ENCODE measurements at places on chromosomes 2 and 18.

DNA sequence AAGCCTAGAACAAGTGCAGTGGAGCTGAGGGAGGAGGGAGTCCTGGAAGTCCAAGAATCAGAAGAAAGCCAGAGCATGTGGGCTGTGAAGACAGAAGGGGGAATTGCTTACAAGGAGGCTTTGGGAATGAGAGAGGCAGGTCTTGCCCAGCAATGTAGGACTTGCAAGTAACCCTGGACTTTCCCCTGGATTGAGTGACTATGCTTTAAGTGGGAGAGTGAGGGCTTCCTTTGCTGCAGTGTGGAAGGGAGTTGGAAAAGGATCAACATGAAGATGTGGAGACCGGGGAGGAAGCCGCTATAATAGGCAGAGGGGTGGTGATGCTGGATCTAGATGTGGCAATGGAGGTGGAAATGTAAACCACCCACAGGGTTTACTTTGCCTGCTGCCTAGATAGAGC is 13.8 kb upstream of the SCYGR1 start:
- peak; percentile 52 for DNase-seq

DNA sequence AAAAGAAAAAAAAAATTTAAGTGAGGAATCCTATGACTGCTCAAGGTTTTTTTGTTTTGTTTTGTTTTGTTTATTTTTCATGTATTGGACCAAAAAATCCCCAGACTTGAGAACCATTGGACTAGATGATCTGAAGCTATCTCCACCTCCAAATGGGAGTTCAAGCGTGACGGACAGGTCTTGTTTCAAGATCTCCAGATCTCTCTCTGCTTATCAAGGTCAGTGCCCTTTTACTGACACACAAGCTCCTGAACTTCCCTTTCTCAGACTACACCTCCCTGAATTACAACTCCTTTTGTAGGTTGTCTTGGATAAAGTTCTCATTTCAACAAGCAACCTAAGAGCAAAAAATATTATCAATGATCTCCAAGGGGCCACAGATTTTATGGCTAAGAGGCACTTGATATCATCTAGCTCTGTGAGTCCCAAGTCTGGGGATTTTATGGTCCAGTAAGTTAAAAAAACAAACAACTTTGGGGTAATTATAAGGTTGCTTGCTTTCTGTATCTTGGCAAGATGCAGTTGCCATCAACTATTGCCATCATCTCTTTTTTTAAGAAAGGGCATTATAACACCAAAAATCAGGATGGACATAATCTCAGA is 396.0 kb upstream of the ATP5MC3 start:
- no peak for DNase-seq

GRCh38 chr2:29106980-29107388 is 8.2 kb upstream of the CLIP4 start:
- no peak for DNase-seq

- DNase-seq: no peak
Observed at GRCh38 chr2:101806123-101806522, 108.6 kb downstream of the MAP4K4 start.

DNA sequence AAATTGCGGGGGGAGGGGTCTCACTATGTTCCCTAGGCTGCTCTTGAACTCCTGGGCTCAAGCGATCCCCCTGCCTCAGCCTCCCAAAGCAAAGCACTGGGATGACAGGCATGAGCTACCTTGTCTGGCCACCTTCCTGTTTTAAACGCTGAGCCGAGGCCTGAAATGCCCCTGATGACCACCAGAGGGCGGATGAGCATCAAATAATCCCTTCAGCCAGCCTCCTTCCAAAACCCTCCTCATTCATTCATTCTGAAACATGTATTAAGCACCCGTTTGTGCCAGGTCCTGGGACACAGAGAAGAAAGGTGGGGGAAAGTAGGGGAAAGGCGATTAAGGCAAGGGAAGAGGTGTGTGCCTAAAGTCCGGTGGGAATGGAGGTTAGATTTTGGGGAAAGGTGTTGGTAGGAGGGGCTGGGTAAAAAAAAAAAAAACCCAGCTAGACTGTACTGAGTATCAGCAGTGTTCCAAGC is 30.7 kb upstream of the PTMA start:
- DNase-seq: peak; percentile 67

DNA sequence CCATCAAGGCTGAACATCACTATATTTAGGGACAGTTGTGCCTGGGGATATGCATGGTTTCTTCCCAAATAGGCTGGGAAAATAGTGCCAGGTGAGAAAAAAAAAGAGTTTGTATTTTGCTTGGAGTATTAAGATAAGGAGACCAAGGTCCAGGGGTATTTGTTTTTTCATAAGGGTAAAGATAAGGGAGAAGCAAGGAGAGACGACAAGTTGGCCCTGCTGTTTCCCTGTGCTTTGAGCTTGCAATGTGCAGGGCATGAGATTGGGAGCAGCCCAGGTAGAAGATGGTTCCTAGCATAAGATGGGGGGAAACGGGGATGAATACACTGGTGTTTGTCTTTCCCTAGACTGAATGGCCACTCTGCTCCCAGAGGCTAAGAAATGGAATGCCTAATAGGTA is 8.8 kb upstream of the GPR39 start:
- DNase-seq: no peak

- DNase-seq: no peak
Observed at GRCh38 chr2:98114643-98115330, 27.8 kb downstream of the VWA3B start.

DNA sequence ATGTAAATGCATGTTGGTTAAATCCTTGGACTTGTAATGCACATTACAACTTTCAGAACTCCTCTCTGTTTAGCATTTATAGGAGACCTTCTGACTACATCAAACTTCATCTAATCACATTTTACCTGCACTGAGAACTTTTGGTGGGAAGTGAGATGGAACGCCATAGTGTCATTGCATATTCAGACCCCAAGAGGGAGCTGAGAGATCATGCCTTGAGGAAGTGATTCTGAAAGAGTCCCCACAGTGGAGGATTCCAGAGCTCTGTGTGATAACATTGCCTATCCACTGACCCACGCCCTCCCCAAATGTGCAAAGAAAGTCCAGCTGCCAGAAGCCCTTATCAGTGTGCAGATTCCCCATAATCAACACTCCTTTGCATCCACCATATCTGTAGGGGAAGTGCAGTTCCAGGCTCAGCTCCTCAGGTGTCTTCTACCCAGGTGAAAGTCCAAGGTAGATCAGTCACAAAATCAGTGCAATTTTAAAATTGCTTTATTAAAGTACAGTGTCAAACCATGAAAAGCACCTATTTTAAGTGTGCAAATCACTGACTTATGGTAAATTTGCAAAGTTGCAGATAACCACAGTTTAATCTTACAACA is 212.4 kb downstream of the RPIA start:
- peak; percentile 61 for DNase-seq

- no peak for DNase-seq
Observed at GRCh38 chr2:171400395-171400794, 33.4 kb downstream of the METTL8 start.

DNA sequence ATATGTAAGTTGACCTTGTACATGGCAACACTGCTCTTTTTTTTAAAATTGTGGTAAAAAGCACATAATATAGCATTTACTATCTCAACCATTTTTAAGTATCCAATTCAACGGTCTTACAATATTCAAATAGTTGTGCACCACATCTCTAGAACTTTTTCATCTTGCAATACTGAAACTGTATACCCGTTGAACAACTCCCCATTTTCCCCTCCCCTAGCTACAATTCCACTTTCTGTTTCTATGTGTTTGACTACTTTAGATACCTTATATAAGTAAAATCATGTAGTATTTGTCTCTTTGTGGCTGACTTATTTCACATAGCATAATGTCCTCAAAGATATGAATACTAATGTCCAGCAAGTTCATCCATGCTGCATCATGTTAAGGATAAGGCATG is 452.1 kb downstream of the TXNL1 start:
- DNase-seq: no peak

- DNase-seq: no peak
Observed at GRCh38 chr2:68753318-68753717, 18.7 kb downstream of the ARHGAP25 start.

- DNase-seq: no peak
Observed at GRCh38 chr18:57631697-57632096, 10.1 kb upstream of the NARS1 start.

- no peak for DNase-seq
Observed at GRCh38 chr2:26067980-26068507, 34.2 kb downstream of the RAB10 start.

- DNase-seq: peak; percentile 41
Observed at GRCh38 chr2:54524226-54524991, 68.3 kb downstream of the SPTBN1 start.

DNA sequence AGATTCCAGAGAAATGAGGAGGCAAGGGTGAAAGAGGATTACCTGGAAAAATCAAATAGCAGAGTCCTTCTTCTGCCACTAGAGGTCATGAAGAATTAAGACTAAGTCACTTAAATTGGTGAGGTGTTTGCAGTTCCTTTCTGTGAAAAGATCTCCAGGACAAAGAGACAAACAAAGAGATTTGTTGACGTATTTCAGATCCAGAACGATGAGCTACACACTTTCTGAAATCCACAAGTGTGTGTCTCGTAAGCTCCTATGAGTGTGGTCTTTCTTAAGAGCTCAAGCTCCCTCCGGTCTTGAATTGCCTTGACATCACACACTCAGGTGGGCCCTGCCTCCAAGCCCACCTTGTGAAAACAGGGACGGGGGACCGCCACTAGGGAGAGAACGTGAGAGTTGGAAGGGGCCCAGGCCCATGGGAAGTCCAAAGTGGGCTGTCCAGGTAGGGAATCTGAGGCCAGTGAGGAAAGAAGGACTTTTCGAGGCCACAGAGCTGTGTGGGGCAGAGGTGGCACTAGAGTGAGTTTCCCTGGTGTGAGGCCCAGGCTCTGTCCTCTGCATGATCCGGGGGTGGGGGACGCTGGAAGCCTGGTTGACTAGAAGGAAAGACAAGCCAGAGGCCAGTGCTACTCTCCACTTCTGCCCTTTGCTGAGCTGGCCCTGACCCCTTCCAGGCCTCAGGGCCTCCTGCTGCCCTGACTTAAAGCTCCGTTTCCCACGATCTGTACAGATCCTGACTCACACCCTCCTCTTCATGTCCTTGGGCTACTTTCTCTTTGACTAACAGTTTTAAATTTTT is 168.1 kb upstream of the NCK2 start:
- peak; percentile 3 for DNase-seq

DNA sequence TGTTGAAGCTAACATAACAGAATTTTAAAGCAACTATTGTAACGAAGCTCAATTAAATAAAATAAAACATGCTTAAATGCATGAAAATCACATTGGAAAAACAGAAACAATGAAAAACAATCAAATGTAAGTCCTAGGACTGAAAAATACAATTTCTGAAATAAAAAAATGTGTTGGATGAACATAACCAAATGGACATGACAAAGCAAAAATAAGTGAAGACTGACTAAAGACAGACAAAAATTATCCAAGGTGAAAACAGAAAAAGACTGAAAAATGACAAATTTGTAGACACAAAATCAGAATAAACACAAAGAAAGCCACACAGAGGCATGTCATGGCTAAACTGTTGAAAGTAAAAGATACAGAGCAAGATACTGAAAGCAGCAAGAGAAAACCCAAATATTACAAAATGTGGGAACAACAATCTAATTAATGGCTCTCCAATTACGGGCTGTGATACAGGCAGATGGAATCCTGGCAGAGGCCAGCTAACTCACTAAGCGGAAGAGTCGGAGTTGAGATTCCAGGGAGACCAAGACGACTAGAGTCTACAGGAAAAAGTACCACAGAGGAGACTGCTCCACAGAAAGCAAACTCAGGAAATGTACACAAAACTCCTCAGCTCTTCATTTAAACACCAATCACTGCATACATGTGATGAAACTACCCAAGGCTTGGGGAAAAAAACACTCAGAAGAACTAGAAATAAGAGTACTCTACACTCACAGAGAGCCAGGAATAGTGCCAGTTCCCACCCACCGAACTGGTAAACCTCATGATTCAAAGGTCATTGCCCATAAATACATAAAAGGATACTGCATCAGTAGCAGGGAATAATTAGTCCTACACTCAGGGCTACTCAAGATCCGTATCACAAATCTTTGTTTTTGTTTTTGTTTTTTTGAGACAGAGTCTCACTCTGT is 83.6 kb downstream of the ATAD2B start:
- no peak for DNase-seq

DNA sequence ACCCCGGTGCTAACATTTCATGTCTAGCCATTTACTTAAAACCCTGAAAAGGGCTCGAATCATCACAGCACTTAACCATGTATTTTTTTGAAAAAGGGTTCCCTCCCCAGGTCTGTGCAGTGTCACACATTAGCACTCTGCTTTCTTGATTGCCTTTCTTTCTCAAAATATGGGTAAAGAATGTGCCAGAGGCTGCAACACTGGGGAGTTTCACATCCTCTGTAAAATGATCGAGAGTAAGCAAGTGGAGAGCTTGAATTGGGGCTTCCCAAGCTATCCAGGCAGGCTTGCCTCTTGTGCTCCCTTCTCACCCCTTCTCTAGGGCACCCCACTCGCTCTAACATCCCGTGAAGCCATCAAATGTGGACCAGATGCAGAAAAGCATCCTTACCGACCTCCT is 177.0 kb upstream of the CCDC68 start:
- DNase-seq: no peak

DNA sequence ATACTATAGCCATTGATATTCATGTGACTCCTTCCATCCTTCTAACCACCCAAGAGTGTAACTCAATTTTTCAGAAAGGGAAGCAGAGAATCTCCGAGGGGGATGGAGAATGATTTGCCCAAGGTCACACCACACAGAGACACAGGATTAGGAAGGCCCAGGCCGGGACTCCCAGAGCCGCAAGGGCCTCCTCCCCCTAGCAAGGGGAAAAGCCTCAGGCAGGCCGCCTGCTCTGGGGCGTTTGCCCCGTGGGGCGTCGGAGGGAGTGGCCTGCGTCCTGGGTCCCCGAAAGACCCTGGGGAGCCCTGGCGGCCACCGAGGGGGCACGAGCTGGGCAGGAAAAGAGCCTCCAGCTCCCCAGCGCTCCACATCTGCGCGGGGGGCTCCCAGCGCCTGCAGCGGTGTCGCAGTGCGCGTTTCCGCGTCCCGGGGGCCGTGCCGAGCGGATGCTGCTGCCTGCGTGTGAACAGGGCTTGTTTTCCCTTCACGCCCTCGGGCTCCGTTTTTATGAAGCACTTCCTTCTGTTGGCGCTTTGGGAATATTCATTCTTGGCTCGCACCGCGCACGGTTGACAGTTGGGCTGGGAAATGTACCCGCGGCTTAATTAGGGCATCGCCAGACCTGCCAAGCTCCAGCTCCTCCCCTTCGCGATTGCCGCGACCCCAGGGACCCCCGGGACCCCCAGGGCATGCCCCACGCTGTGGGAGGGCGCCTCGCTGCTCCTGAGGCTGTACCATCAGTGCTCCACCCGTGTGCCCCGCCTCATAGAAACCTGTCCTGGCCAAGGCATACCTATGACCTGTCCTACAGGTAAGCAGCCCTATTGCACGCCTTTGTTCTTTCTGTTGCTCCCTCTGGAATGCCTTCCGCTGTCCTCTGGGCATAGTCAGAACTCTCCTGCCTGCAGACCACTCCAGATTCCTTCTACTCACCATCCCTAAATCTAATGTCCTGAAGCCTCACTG is 158.9 kb upstream of the GLI2 start:
- DNase-seq: no peak

All from inflammatory macrophage treated with lipopolysaccharide for 1 hour (primary cell).